ENCODE measurements at places on chromosomes 2 and 18.

DNA sequence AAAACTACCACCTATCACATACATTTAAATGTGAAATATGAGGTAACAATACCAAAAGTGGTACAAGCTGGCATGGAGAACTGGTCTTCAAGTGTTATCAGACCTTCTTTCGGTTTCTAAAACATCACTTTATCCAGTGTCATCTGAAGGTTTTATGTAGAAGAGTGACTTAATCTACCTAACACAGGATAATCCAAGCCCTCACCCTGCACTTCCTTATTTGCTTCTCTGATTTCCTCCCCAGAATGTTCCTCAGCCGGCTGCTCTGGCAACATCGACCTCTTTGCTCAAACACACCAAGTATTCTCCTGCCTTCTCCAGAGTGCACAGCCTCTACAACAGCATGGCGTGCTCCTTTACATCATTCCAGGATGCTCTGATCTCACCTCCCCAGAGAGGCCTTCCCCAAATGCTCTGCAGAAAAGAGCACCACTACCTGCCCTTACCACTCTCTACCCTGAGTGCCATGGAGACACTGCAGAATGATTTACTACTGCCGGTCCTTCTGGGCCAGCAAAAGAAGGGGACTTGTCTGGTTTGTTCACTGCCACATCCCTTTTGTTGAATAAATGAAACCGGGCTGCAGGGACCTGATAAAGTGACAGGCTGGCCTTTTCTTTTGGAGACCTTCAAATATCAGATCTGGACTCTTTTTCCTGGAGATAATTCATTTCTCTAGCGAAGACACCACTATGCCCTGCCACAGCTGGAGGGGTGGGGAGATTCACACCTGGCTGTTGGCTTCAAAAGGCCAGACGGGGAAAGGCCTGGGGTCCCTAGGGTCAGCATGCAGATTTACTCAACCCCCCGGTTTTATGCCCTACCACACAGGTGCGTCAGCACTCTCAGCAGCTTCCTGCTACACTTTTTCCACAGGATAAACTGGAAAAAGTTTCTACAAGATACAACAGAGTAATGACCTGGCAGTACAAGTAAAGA is 42.0 kb downstream of the TTR start:
- DNase-seq = no peak

GRCh38 chr2:42450136-42450535 is 43.6 kb downstream of the KCNG3 start:
- DNase-seq = no peak

GRCh38 chr2:160381425-160381951 is 112.1 kb downstream of the RBMS1 start:
- no peak for DNase-seq

- no peak for DNase-seq
Measured at GRCh38 chr2:208595386-208596275, 189.0 kb downstream of the PTH2R start.

GRCh38 chr2:24915796-24916195 is 4.2 kb downstream of the ADCY3 start:
- DNase-seq = no peak

DNA sequence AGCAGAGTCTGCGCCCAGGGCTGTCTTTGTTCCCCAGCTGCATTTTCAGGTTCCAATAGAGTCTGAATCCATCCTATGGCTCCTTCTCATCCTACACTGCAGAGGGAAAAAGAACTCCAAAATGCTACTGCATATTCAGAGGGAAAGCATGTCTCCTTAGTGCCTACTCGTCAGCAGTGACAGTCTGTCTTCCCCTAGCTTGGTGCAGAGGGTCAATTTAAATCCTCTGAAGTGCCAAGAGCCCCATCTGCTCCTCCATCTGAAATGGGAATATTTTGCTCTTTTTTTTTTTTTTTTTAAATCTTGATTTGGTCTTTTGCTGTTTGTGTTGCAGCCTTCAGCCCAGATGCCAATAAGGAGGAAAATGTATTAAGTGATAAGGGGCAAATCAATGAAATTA is 199.3 kb downstream of the RNF144A start:
- DNase-seq = no peak

DNA sequence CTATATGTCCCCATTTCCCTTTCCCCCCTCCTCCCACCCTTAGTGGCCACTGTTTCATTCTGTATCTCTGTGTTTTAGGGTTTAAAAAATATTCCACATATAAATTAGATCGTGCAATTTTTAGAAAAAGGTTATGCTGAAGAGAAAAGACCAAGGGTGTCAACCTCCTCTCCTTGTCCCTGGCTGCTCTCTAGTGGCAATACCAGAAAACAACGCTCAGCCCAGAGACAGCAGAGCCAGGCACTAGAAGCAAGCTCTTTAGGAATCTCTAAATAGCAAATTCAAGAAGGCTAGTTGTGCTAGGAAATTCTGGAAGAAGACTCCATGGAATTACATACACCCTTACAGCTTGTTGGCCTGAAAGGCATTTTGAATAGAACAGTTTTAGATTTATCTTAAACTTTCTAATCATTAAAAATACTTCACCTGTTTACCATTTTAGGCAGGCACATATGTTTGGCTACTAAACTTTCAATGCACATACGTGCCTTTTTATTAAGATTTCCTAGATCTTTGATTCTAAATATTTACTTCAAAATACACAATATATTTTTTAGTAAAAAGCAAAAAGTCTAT is 35.1 kb upstream of the RASGRP3 start:
- DNase-seq = no peak

DNA sequence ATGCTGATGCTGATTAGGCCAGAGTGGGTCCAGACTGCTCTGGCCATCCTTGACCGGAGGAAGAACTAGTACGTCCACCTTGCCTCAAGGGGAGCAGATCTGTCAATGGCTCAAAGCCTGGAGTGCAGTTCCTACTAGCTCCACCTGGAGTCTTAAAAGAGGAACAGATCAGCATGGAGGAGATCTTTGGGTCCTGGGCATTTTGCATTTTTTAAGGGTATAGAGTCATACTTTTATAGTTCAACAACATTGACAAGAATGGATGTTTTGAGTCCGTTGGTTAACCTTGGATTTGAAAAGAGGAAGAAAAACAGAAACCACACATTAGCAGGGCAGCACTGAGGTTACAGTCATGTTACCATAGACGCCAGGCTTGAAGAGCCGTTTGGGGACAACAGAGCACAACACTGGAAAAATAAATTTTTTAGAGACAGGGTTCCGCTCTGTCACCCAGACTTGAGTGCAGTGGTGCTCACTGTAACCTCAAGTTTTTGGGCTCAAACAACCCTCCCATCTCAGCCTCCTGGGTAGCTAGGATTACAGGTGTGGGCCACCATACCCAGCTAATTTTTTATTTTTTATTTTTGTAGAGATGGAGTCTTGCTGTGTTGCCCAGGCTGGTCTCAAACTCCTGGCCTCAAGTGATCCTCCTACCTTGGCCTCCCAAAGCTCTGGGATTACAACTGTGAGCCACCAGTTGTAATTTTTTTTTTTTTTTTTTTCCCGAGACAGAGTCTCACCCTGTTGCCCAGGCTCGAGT is 78.5 kb downstream of the PRKCE start:
- no peak for DNase-seq

- no peak for DNase-seq
Measured at GRCh38 chr2:60297296-60298005, 256.0 kb downstream of the BCL11A start.

- DNase-seq = no peak
Measured at GRCh38 chr2:144465749-144466148, 54.2 kb downstream of the ZEB2 start.

DNA sequence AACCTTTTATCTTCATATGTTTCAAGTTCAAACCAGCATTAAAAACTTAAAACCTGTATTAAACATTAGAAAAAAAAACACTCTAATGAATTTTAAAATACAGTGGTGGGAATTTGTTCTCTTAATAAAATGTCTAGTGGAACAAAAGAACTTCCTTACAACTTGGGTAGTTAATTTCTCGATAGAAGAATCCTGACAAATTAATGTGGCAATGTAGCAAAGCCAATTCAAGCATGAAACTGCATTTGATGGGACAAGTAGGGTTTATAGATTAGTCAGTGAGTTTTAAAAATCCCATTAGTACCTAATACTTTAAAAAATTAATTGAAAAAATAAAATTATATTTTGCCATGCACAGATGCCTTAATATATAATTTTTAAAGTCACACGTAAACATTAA is 59.4 kb downstream of the PDE1A start:
- no peak for DNase-seq

- DNase-seq = no peak
Measured at GRCh38 chr2:201228271-201228911, 31.9 kb upstream of the CASP8 start.

- DNase-seq = no peak
Measured at GRCh38 chr2:72822794-72823193, 3.0 kb downstream of the EXOC6B start.

DNA sequence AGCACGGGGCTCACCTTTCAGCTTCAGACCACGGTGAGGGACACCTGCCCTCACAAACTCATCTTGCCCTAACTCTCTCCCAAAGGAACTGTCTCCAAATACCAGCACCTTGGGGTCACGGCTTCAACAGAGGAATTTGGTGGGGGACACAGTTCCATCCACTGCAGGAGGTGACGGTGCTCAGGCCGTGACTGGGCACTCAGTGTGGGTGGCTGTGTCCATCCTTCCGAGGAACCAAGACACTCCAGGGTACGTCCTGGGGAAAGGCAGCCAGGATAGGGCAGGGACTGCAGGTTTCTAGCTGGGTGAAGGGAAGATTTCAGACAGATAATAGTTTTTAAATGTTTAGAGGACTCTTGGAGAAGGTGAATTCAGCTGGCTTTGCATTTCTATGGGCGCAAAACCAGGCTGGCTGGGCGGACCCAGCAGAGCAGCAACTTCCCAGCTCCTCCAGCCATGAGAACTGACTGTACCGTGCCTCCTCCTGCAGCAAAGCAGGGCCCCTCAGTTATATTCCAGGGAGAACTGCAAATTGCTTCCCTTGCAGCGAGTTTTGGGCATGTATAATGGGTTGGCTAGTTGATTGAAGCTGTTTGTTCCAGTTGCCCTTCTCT is 23.9 kb upstream of the ALLC start:
- no peak for DNase-seq

- no peak for DNase-seq
Measured at GRCh38 chr18:12315911-12316310, 7.9 kb downstream of the TUBB6 start.

GRCh38 chr2:161980976-161981375 is 93.0 kb downstream of the DPP4 start:
- no peak for DNase-seq

GRCh38 chr2:21461754-21462240 is 338.0 kb downstream of the TDRD15 start:
- no peak for DNase-seq

- no peak for DNase-seq
Measured at GRCh38 chr2:196609806-196610205, 29.7 kb upstream of the CCDC150 start.

GRCh38 chr2:192687015-192687414 is 492.3 kb upstream of the TMEFF2 start:
- no peak for DNase-seq

GRCh38 chr2:165202239-165202638 is 1.6 kb downstream of the SCN3A start:
- no peak for DNase-seq

- DNase-seq = no peak
Measured at GRCh38 chr2:230129343-230129742, 60.6 kb upstream of the SLC16A14 start.

DNA sequence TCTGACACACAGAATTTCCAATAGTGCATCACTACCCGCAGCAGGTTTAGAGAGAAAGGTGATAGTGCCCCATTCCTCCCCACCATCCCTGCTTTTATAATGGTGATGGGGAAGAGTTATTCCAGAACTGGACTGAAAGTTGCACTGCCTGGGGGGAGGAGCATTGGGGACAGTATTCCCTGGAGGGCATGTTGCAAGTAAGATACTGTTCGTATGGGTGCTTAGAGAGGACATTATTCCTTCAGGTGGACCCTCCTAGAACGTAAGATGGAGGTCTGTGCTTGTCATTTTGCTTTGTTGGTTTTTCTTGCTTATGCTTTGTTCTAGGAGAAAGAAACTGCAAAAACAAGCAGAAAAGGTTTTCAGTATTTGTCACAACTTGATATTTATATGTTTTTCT is 23.7 kb downstream of the MRPS9 start:
- no peak for DNase-seq

- DNase-seq = no peak
Measured at GRCh38 chr2:204791230-204791629, 246.0 kb downstream of the PARD3B start.

GRCh38 chr18:63154350-63155152 is 165.0 kb downstream of the BCL2 start:
- no peak for DNase-seq

DNA sequence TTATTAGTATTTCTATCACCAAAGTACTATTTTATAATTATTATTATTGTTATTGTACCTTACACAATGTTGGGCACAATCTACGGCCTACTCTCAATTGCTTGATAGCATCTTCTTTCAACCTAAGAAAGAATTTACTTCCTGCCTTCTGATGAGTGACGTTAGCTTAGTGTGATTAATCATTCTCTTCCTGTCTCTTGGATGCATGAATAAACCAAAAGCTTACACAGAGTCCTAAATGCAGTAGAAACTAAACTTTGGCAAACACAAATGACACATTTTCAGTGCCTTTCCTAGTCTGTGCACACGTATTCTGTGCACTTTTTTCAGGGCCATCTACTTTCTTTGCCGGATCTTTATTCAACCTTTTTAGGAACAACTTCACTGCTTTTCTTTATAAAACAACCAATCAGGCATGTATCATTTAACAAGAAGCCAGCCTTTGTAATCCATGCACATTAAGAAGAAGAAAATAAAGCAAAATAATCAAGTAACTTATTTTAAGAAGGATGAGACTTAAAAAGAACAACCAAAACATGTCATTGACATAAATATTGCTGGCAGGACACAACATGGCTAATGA is 19.1 kb downstream of the TRAK2 start:
- DNase-seq = no peak

- DNase-seq = no peak
Measured at GRCh38 chr2:181165199-181165868, 184.9 kb downstream of the UBE2E3 start.

DNA sequence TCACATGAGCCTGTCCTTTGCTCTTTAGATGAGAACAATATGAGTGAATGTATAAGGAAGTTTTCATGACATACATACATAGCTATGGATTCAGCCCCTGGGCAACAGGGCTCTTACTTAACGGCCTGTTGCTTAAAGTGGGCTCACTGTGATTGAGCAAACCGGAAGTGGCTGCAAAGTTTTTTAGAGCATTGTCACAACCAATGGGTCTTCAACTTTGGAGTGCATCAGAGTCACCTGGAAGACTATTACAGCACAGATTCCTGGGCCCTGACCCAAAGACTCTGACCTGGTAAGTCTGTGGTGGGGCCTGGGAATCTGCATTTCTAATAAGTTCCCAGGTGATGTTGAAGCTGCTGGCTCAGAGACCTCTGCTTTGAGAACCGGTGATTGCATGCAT is 106.3 kb upstream of the SEC11C start:
- no peak for DNase-seq

DNA sequence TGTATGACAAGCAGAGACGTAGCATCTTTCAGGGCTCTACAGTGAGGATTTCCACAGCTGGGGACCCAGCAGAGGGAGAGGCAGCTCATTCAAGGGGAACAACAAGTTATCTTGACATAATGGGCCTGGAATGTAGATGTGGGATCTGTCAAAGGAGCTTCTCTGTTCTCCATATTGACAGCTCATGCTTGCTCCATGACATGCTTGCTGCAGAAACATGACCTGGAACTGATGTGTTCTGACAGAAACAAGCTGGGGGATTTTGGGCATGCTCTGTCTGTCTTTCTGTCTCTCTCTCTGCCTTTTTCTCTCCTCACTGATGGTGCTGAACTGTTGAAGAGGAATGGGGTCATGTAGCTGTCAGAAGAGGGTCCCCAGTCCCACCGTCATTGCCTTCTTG is 79.6 kb downstream of the MMADHC start:
- DNase-seq = no peak
